ENCODE measurements at places on chromosomes 3 and 15. TPM values are rescaled to one million over a fixed set of nuclear protein-coding genes. Genes with fewer than 3 reads are reported as not detected.

DNA sequence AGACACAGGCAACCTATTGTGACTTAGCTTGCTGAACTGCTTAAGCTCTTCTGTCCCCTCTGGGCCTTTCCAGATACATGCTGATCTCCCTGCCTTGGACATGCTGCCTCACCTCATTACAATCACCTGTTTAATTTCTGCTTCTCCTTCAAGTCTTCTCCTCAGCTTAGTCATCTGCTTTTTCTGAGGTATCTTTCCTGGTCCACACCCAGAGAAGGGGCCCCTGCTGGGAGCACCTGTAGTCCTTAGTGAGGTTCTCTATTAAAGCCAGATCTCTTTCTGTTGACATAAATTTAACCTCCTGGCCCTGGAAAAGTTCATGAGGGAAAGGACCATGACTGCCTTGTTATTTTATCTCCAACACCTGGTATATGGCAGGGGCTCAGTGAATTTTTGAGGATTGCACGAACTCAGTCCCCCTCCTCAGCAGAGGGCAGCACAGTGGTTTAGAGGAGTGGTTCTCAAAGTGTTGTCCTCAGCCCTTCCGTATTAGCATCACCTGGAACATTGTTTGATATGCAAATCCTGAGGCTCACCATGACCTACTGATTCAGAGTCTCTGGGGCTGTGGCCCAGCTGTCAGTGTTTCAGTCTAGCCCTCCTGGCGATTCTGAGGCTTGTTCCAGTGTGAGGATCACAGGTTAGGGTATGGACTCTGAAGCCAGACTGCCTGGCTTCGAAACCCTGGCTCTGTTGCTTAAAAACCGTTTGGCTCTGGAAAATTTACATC, 12.7 kb downstream of the COL6A6 start:
- no peaks in the 10 kb centered on the region for H3K4me1 ChIP-seq

DNA sequence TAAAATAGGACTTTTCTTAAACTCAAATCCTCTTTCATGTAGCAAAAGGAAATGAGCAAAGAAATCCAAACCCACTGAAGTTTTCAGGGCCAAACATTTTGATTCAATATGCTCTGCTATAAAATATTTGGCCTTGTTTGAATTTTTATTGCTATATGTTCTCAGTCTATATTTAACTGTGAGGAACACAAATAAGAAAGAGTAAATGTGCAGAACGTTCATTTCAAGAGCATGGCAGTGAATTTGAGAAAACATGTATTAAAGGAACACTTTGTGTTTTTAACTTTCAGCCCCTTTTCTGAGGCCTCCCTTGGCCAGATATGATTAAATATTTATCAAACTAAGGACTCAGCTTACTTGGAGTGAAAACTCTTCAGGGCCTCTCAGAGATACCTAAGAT, 124.7 kb upstream of the CCNL1 start:
- no peaks in the 10 kb centered on the region for H3K27me3 ChIP-seq
- no peak overlapping the region for H3K27ac ChIP-seq
- no peak for DNase-seq
- H3K4me3 ChIP-seq: no peak overlapping the region

- H3K27me3 ChIP-seq: no peaks in the 10 kb centered on the region
- peak overlapping the region; percentile 88 for H3K27ac ChIP-seq
- no peak overlapping the region for H3K4me3 ChIP-seq
Observed at GRCh38 chr15:59591356-59591755, 20.2 kb upstream of the GCNT3 start.

- H3K27me3 ChIP-seq: no peaks in the 10 kb centered on the region
- peaks cover 11% of the 10 kb centered on the region for H3K4me1 ChIP-seq
- no peaks in the 10 kb centered on the region for H3K36me3 ChIP-seq
- H3K27ac ChIP-seq: peak overlapping the region; percentile 48
- peak; percentile 7 for DNase-seq
- no peak overlapping the region for H3K4me3 ChIP-seq
Observed at GRCh38 chr15:48925714-48926223, 38.0 kb downstream of the SHC4 start.

- H3K27me3 ChIP-seq: peaks cover 15% of the 10 kb centered on the region
- DNase-seq: peak; percentile 94
- H3K27ac ChIP-seq: no peak overlapping the region
- H3K36me3 ChIP-seq: no peaks in the 10 kb centered on the region
- peak overlapping the region; percentile 9 for H3K4me3 ChIP-seq
- H3K4me1 ChIP-seq: peaks cover 8% of the 10 kb centered on the region
Observed at GRCh38 chr15:82108489-82109078, 62.8 kb upstream of the MEX3B start.

CEMIP gene
- 4.1 TPM for total RNA-seq

FRMD4B gene
- 13.8 TPM for total RNA-seq

ERC2 gene
- 1.3 TPM for total RNA-seq

GRCh38 chr15:99682455-99682854, 50.8 kb downstream of the LYSMD4 start:
- DNase-seq: no peak
- H3K4me1 ChIP-seq: no peaks in the 10 kb centered on the region
- no peak overlapping the region for H3K27ac ChIP-seq

PPM1L gene
- 18.4 TPM for total RNA-seq

GRCh38 chr3:57910990-57911389, 97.2 kb upstream of the FLNB start:
- no peaks in the 10 kb centered on the region for H3K27me3 ChIP-seq
- peaks cover 18% of the 10 kb centered on the region for H3K36me3 ChIP-seq
- no peak overlapping the region for H3K4me3 ChIP-seq
- H3K27ac ChIP-seq: no peak overlapping the region

- no peak overlapping the region for H3K4me3 ChIP-seq
- peaks cover 7% of the 10 kb centered on the region for H3K4me1 ChIP-seq
- no peaks in the 10 kb centered on the region for H3K36me3 ChIP-seq
- H3K27me3 ChIP-seq: peaks cover 93% of the 10 kb centered on the region
- DNase-seq: no peak
Observed at GRCh38 chr15:69601711-69602504, 149.3 kb downstream of the RPLP1 start.

HYAL1 gene
- 1.3 TPM for total RNA-seq

PLSCR2 gene
- 2.9 TPM for total RNA-seq

Measured in Calu3 (cell line).